ENCODE measurements at places on chromosomes 1 and 21.

DNA sequence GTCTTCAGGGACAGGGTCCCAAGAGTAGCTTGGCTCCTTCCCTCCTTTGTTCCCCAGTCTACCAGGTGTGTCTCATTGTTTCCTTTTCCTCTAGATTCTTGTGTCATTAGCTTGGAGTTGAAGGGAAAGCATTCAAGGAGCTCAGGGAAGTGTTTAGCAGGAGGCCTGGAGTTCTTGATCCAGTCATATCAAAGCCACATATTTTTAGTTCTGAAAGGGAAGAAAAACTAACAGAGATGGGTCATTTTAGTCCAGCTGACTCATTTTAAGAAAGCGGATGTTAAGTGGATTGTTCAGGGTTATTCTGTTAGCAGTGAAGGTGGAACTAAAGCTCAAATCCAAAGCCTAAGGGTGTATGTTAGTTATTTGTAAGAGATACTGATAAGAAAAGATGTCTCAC is 721 bp downstream of the C1orf54 start:
- DNase-seq = no peak

DNA sequence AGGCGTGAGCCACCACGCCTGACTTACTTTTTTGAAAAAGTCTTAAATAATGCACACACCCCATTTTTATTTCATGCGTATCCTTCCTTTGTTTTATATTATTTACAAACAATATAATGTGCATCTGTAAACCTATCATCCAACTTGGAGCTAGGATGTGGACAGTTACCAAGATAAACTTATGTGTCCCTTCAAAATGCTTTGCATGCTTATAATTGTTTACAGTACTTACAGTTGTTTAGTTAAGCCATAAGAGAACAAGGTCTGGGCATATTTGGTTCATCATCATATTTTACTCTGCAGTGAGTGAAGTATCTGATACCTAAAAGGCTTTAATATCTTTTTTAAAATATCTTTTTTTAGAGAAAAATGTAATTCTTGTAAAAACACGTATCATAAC is 16.1 kb upstream of the HMGN1 start:
- DNase-seq = no peak

- DNase-seq = no peak
Observed at GRCh38 chr1:100178091-100178490, at the start of gene LRRC39. Gene LRRC39, minus strand, starts transcription at chr1:100178256. Its CDS starts 9,740 bp downstream, at chr1:100168516.

GRCh38 chr1:109740615-109741373 is at the start of gene GSTM3:
Gene GSTM3, minus strand, starts transcription at chr1:109741038. Its CDS starts 751 bp downstream, at chr1:109740287.
- DNase-seq = no peak

- DNase-seq = no peak
Observed at GRCh38 chr21:46347791-46348381, 23.9 kb downstream of the PCNT start.

GRCh38 chr1:116372651-116373430 is at the start of gene ATP1A1:
Gene ATP1A1, plus strand, starts transcription at chr1:116373244. Its CDS starts 268 bp downstream, at chr1:116373512.
- DNase-seq = peak; percentile 83

- DNase-seq = no peak
Observed at GRCh38 chr1:206082831-206083695, 30.1 kb downstream of the RHEX start.

DNA sequence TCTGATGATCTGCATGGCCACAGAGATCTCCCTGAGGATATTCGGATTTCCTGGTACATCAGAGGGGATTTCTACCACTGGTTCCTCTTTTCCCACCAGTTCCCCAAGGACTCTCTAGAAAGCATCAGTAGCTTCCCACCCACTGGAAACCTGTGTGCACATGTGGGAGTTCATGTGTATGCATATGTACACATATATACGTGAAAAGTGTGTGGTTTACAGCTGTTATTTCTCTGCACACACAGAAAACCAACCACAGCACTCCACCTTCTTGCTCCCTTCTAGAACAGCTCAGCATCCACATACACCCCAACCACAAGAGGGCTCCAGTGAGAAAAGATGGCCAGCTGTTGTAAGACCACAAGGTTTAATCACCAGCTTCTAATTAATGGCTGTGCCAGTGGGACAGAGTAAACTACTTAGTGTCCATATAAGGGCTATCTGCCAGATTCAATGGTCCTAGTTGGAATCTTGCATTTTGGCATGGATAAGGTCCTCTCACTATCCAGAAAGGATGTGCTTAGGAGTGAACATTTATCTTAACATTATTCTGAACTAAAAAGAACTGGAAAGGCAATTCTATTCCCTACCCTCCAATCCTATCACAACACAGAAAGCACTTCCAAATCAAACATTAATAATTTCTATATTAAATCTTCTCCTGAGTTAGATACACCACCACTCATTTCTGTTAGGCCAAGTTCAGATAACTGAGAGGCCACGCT is 24.1 kb downstream of the GPR3 start:
- DNase-seq = no peak

GRCh38 chr1:6123816-6124215 is 56.3 kb downstream of the CHD5 start:
- no peak for DNase-seq

DNA sequence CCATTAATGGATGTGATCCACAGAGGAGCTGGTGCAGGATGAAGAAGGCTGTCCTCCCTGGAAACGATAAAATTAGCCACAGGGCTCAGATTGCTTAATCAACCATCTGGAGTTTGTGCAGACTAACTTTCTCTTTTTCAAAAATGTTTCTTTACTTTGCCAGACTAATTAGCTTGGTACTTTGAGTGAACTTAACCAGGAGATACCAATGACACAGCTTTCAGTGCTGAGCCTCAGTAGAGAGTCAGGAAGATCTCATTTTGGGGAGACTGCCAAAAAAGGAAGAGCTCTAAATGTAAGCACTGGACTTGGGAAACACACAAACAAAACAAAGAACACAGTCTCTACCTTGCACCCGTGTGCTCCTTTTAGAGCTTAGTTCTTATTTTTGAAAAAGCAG is 248.1 kb upstream of the DEPDC1 start:
- no peak for DNase-seq

- no peak for DNase-seq
Observed at GRCh38 chr1:225454733-225455132, 26.9 kb upstream of the LBR start.

DNA sequence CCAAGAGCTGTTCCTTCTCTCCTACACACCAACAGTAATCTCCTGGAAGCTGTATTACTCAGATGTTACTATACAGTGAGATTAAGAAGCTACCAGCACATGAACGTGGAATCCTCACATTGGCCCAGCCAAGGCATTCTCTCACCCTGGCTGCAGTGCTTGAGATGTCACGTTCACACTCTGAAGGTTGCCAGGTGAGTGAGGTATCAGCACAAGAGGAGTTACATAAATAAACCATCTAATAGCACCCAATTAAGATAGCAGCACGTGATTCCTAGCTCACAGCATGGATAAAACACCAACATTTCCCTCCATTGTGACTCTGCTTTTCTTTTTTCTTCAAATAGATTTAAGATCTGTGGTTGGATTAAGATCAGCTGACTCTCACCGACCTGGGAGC is 182.8 kb downstream of the PLPP3 start:
- no peak for DNase-seq

- DNase-seq = no peak
Observed at GRCh38 chr21:25283720-25284119, 323.6 kb downstream of the MRPL39 start.

DNA sequence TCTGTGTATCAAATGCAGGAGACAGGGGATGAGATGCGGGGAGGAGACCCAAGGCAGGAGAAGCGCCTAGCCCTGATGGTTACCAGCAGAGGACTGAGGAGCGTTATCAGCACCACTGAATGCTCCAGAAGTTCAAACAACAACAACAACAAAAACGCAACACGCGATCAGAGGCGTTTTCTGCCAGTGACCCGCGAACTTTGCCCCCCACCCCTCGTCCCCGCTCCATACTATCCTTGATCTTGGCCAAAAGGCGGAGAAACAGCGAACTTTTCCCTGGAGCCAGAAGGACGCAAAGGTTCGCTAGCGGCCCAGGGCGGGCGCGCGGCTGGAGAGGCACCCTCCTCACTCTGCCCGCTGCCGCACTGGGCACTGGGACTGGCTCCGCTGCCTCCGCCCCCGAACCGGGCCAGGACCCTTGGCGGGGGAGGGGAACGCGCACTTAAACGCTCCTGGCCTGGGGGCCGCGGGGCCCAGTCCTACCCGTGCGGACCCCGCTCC is 699 bp downstream of the ECHDC2 start:
- DNase-seq = no peak

DNA sequence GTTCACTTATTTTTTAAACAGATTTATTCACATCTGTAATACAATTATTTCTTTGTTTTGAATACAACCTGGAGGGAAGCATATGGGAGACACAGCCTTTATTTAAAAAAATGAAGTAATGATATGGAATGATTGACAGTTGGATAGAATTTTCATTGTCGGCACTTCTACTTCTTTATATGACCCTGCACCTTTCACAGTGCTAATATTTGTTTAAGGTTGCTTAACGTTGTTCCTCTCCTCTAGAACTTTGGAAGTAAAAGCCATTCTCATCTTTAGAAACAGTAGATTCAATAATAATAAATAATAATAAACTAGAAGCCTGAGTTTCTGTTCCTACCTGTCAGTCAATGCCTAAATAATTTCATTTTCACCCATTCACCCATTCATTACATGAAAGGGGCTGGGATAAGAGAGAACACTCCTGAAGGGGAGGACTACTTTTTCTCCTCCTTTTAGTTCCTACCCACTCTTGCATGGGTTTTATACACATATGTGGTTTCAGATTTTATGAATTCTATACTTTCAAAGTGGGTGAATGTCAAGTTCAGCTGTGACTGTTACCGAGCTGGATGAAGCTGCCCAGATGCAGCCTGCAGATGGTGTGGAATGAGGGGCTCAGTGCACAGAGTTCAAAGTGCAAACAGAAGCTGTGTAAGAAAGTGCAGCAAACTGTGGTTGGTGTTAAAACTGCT is 9.4 kb downstream of the RUNX1 start:
- no peak for DNase-seq

GRCh38 chr1:87180682-87181081 is 148.0 kb upstream of the LMO4 start:
- no peak for DNase-seq

- no peak for DNase-seq
Observed at GRCh38 chr21:18716578-18717138, 313.1 kb upstream of the TMPRSS15 start.

DNA sequence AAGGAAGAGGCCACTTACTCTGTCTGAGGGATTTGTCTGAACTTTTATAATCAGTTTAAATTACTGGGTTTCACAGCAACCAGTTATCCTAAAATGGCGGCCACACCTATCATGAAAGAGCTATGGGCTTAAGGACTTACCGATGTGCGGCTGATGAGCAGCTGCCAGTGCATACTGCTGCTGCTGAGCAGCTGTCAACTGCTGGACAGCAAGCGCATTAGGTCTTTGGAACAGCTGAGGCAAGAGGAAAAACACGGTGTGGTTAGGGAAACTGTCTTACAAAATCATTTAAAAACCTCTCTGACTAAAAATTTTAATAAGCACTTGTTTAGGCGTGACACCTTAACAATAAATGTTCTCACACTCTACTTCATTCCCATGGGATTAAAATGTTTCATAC is 72.6 kb upstream of the SDC3 start:
- DNase-seq = no peak

DNA sequence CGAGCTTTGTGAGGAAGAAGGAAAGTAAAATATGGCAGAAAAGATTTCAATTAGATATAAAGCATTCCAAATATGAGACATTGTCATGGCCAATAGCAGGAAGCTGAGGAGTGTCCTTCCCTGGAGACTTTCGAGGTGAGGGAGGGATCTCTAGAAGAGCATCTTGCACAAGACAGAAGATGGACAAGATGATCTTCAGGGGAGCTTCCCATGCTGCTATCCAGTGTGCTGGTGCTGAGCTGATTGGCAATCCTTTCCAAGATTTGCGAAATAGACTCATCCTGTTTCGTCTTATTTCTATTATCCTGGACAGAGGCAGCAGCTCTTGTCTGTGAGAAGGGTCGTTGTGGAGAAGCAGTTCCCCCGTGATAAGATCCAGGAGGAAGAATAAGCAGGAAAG is 342.0 kb upstream of the CAMK1G start:
- no peak for DNase-seq

All from hypothalamus (tissue), 51 donors.